ENCODE measurements at places on chromosomes 4 and X.

- DNase-seq: no peak
Measured at GRCh38 chrX:2694914-2695267, 3.8 kb downstream of the CD99 start.

DNA sequence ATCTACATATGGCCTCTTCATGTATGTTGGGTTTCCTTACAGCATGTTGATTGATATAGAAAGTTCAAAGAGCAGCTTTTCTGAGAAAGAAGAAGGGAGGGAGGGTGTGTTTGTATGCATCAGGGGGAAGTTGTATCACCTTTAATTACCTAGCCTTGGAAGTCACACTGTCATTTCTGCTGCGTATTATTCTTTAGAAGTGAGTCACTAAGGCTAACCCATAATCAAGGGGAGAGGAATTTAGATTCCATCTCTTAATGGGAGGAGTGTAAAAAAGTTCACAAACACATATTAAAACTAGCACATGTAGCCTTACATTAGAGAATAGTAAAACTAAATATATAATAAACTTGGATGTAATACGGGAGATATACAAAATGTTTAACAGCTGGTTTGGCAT, 86.5 kb upstream of the CBLL2 start:
- no peak for DNase-seq

DNA sequence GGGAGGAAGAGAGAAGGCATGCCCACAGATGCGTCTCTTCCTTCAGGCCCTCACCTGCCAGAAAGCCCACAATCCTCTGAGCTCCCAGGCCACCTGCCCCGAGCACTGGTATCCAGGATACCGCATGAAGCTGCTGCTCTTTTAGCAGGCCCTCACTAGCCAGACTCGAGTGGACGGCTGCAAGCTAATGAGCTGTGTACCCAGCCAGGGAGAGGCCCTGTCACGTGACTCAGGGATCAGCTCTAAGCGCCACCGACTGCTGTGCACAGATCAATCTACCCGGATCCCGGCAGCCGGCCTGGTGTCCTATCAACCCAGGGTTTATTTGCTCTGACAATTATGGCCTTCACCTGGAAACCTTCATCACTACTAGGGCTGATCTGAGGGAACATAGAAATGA, 39.0 kb downstream of the BCOR start:
- no peak for DNase-seq

DNA sequence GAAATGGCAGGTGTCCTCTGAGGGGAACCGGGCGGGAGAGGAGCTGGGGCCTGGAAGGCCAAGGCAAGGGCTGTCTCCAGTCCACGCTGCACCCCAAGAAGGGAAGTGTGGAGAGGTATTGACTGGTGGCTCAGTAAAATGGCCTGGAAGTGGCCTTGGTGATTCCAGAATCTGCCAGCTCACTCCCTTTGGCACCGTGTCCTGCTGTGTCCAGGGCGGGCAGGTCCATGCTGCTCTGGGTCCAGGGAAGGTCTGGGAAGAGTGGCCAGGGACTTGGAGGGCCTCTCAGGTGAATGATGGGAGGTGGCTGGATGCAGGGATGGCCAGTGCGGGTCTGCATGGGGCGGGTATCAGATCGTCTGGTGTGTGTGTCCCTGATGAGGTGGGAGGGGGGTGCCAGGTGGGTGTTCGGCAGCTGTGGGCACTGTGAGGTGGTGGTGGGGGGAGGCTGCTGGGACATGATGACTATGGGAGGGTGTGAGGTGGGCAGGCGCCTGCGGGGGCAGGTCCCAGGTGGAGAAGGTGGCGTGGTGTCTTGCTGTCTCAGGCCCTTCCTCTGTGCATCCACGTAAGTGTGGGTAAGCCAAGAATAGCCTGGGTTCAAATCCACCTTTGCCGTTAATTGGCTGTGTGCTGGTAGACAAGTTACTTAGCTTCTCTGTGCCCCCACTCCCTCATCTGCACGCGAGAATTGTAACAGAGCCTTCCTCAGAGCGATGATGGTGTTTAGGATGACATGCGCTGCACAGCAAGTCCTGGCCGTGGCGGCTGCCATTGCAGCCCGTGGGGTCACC, 17.7 kb downstream of the RGS12 start:
- DNase-seq: no peak

DNA sequence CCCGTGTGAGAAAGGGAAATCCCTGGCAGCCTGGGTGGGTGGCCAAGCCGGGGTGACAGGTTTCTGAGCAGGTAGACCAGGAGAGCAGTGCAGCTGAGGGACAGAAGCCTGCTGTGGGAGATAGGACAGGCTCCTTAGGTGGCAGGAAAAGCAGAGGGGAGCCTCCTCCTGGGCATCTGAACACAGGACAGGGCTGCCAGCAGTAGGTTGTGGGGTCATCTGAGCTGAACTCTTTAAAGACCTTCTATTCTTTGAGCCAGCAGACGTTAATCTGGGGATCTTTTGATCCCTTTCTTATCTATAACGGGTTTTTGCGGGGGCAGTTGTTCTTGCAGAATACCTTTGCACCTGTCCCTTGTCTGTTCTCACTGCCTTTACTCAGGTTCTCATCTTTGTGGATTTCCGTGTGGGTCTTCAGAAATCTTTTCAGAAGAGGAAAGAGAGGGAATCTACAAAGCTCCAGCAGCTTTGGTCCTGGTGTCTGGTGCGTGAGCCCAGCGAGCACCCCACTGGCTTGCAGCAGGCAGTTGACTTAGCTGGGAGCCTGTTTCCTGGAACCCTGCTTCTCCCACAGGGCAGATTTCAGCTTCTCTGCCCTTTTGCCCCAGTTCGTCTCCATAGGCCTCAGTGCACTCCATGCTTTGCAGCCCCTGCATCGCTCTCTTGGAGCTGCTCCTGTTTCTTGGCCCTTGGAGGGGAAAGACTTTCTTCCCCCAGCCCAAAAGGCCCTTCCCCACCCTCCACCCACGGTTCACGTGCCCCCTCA, 35.8 kb upstream of the TADA2B start:
- DNase-seq: no peak

- no peak for DNase-seq
Measured at GRCh38 chrX:21374994-21375707, 933 bp downstream of the CNKSR2 start.

DNA sequence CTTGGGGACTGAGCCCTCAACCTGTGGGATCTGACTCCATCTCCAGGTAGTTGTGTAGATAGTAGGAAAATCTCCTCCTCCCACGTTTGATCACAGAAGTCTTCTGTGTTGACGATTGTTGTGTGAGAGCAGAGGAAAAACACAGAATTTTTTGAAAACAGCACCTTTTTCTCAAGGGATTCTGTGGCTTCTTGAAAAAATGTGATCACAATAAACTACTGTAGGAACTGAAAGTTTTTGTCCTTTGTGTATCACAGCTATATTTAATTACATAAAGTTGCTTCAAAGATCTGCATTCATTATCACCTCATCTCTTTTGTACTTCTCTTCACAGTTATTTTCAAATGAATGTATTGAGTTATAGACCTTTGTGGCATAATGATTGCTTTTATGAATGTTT, 85.1 kb downstream of the AFF1 start:
- DNase-seq: no peak

GRCh38 chr4:55864577-55865223, 11.3 kb downstream of the EXOC1 start:
- no peak for DNase-seq

- no peak for DNase-seq
Measured at GRCh38 chr4:123547216-123548165, 150.9 kb downstream of the SPRY1 start.

GRCh38 chr4:184890499-184890898, 64.7 kb upstream of the ACSL1 start:
- no peak for DNase-seq

GRCh38 chr4:68864438-68865187, 48.8 kb downstream of the UGT2B10 start:
- no peak for DNase-seq

GRCh38 chr4:38562751-38563198, 101.2 kb upstream of the KLF3 start:
- DNase-seq: no peak

GRCh38 chr4:165177725-165178666, 29.4 kb upstream of the KLHL2 start:
- no peak for DNase-seq

DNA sequence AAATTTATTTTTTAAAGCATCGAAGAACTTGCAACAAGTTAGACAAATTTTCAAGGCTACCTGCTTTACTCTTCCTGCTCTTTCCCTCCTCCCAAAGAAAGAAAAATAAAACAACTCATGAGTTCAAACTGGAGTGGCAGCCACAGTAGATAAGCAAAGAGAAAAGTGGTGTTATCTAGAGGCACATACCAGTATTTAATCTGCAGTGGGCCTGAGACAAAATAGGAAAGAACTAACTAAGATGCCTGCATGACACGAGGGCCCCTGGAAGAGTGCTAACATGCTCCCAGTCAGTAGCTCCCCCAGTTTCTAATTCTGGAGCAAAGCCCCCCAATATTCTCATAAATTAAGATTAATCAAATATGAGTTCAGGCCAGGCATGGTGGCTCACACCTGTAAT, 7.9 kb downstream of the ARL9 start:
- no peak for DNase-seq

DNA sequence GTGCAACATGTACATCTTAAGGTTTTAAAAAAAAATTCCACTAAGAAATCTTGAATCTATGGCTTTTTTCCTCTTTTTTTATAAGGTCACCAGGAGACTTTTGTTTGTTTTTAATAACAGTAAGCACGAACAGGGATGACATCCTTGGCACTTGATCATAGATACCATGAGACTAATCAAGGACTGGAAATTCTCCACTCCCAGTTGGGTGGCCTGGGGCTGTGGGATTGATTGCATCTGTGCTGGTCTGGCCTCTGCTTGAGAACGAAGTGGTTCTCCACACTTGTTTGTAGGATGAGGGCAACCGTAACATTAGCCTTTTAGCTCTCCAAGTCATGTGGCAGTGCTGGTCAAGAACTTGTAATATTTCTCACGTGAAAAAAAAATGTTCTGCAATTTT, 35.4 kb downstream of the SNX25 start:
- DNase-seq: no peak
